ENCODE measurements at places on chromosomes 7 and 10.

DNA sequence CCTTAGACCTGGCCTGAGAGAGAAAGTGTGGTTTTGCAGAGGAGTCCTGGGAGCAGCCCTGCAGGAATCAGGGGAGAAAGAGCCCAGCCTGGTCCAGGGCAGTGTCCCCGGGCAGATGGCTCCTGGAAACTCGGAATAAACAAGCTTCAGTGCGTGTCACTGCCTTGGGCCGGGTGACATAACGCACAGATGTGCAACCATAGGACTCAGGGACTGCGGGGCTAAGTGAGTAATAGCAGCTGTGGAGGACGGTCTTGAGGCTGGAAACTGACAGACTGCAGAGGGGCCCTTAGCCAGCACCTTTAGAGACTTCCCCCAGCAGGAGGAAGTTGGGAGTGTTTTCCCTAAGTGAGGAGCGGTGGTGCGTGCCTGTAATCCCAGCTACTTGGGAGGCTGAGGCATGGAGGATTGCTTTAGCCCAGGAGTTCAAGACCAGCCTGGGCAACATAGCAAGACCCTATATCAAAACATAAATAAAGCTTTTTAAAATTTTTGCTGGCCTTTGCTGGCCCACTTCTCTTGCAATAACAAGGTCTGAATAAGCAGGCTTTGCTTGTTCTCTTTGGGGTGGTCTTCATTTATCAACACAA is 5.3 kb upstream of the CLIP2 start:
- no peak for DNase-seq

DNA sequence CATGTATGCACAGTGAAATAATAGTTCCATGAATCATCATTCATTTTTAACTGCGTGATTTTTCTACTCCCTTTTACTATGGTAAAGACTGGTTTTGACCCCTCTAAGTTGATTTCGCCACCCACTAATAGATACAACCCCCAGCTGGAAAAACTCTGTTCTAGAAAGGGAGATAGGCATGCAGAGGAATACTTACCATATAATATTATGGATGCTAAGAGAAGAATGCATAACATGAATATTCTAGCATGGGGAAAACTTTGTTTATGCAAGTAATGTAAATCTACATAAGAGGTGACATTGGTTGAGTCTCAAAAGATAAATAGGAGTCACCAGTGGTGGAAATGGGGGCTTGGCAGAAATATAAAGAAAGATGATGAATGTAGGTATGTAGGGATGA is 97.3 kb upstream of the MBL2 start:
- DNase-seq, result no peak

DNA sequence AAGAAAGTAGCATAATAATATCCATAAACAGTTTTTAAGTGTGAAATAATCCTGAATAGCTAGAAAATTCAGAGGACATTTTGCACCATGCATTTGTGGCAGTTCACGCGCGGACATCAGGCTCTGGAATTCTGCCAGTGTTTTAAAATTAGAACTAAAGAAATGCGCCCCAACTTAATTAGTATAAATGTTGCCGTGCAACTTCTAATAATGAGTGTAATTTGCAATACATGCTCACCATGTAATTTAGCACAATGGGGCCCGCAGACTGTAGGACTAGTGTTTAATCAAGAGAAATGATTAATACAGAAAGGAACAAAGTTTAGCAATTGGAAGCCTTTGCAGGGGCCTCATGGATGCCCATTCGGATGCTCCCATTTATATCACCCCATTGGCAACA is 96.6 kb downstream of the PTPRE start:
- no peak for DNase-seq

- DNase-seq, result no peak
Measured at GRCh38 chr10:77244746-77245145, 392.9 kb downstream of the KCNMA1 start.

DNA sequence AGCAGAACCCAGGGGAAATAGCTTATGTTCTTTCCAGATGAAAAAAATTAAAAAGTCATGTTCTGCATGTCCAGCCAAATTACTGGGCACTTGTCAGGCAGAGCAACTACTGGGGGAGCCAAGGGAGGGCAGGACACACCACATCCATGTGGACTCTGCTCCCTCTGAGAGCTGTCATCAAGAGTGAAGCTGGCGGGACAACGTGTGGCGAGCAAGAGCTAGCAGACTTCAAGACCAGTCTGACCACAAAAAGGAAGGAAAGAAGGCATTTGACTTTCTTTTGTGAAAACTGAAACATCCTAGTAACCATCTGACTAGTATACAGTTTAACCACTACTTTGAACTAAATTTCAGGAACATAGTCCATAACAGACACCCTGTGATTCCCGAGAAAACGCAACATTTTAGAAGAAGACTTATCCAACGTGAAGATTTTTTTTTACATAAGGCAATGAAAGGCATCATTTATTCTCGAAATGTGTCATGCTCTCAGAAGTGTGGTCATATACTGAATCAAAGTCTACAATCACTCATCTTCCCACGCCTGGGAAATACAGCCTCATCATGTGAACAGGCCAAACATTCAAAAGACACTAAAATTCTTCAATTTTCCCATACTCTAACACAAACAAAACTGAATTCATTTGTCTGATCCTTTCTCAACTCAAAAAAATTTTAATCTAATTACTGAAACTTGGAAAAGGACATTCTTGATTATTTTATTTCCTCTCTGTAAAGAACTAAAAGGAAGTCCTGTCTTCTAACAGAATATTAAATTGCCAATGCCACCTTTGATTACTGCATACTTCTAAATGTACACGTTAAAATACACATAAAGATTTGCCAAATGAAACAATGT is 15.5 kb downstream of the CYTH3 start:
- DNase-seq, result no peak

DNA sequence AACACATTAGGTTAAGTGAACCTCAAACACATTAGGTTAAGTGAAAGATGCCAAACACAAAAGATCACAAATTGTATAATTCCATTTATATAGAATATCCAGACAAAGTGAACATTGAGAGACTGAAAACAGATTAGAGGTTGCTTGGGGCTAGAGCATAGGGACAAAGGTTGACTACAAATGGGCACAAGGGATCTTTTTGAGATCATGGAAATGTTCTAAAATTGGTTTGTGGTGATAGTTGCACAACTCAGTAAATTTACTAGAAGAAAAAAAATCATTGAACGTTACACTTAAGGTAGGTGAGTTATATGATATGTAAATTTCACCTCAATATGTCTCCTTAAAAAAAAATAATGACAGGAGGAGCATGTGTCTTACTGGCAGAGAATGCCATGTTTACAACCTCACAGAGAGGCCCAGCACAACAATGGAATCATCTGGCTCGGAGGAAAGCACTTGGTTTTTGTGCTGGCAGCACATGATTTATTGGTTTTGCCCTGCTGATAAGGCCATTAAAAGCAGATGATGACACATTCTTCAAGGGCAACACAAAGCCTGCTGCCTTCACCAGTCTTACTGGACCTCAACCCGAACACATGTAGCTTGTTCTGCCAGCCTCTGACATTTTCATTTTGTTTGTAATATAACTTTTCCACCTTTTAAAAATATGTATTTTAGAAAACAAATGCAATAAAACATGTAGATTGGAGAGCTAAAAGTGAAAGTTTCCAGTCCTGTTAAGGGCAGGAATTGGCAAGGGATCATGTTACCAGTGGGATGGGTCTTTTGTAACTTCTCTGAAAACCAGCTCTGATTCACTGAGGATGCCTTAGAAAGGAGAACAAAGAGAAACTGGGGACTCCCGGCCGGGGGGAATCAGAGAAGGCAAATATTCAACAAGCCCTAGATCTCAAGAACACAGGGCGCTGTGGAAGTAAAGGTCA is 11.9 kb upstream of the LMOD2 start:
- peak; percentile 22 for DNase-seq

- no peak for DNase-seq
Measured at GRCh38 chr7:32062150-32062549, 8.1 kb downstream of the PDE1C start.

DNA sequence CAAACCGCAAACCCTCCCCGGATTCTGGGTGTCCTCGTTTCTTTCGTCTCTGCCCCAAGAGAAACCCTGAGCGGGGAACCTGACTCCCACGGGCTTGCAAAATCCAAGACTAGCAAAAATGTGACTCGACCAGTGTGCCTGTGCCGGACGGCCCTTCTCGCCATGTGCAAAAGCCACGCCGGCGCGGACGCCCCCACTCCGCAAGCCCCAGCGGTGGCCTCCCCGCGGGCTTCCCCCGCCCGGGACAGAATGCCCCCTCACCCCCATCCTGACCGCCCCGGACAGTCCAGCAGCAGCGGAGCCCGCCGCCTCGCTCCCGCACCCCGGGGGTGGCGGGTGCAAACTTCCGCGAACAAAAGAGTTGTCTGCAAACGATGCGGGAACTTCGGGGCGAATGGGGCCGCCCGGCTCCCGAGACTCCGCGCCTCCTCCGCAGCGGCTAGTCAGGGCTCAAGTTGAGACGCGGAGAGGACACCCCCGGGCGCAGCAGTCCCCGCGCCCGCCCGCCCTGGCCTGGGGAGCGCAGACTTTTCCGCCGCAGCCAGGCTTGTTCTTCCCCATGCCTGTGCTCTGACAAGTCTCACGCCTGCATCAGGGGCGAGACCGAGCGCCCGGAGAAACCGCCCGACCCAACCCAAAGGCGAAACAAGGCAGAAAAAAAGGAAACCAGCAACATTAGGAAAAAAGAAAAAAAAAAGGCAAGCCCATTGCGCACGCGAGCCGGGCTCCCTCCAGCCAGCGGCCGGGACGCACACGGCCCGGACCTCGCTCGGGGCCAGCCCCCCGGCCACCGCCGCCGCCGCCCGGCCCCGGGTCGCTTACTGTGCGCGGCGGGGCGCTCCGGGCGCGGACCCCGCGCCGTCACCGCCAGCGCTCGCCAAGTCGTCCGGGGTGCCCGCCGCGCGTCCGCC is 732 bp downstream of the FAM53B start:
- no peak for DNase-seq

DNA sequence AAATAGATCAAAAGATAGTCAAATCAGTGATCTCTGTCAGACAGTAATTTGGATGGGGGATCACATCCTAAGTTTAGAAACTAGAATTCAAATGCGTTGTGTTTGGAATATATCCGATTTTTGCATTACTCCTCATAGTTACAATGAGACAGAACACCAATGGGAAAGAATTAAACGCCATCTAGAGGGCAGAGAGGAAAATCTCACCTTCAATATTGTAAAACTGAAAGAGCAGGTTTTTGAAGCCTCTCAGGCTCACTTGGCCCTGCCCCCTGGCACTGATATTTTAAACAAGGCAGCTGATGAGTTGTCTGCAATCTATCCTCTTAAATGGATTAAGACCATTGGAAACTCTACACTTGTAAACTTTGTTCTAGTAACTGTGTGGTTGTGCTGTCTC is 17.7 kb downstream of the FRG2B start:
- DNase-seq, result no peak

- DNase-seq, result peak; percentile 6
Measured at GRCh38 chr10:15898046-15898445, 37.7 kb upstream of the MINDY3 start.

- no peak for DNase-seq
Measured at GRCh38 chr10:72626444-72626754, 520 bp upstream of the MICU1 start.

DNA sequence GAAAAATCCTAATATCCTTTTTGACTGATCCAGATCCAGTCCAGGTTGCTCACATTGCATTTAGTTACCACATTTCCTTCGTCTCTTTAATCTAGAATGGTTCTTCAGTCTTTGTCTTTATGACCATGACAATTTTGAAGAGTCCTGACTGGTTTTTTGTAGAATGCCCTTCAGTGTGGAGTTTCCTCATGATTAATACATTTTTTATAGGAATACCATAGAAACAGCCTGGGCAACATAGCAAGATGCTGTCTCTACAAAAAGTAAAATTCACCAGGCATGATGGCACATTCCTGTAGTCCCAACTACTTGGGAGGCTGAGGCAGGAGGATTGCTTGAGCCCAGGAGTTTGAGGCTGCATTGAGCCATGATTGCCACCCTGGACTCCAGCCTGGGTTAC is 285.0 kb upstream of the KAT6B start:
- DNase-seq, result no peak

- peak; percentile 93 for DNase-seq
Measured at GRCh38 chr10:79488336-79488735, 24.0 kb upstream of the EIF5AL1 start.

DNA sequence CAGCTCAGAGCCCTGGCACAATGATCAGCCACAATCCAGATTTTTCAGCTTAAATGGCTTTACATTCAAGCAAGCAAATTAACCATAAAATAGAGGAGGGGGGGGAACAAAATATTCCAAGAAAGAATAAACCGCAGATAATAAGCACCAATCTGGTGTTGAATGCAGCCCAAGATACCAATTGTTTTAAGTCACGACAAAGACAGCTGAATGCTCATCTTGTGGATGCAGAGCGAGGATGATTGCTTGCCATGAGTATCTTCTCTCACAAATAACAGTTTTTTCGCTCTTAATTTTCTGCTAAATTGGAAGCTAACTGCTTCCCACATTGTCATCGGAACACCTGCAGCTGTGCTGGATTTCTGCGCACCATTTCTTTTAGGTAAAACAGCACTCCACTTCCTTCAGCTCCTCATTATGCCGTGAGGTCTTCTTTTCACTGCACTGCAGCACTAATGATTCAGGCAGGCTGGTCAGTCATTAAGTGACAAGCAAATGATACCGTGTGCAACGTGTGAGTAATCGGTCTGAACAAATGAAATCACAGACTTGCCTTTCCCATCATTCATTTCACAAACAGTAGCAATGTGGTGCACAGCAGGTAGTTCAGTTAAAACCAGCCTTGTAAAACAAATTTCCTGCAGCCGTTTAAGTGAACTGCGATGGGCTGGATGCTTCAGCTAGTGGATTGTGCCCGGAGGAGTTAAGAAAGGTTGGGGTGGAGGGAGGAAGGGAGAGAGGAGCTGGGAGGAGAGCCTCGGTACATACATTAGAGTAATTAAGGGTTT is 106.4 kb upstream of the CDCA7L start:
- no peak for DNase-seq

GRCh38 chr10:79221110-79222051 is 125.9 kb upstream of the PPIF start:
- no peak for DNase-seq
